ENCODE measurements at places on chromosomes 3 and 15.
A peak's percentile ranks its signal among the peaks of the same experiment; 100 is the strongest.

DNA sequence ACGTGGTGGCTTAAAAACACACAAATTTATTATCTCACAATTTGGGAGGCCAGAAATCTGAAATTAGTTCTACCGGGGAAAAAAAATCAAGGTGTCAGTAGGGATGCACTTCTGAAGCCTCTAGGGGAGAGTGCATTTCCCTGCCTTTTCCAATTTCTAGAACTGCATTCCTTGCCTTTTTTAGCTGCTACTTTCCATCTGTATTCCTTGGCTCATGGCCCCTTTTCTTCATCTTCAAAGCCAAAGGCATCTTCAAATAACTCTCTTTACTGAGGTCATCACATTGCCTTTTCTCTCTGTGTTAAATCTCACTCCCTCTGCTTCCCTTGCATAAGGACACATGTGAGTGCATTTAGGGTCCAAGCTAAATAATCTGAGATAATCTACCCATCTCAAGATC lies 69.5 kb upstream of the NEO1 start:
- no peak for DNase-seq

DNA sequence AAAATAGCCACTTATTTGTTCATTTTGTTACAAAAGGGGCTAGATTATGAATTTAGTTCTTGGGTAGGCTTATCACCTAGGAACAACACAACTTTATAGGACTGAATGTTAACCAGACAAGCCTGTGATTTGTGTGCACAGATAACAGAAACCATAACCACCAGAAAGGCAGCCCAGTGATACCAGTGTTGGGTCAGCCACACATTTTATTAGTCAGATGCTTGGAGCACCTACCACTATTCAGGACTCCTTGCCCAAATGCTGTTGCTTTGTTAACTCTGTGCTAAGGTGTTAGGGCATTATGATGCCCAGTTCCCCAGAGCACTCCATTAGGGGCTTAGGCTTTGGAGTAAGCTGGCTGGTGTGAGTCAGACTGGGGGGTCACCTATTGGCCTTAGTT lies 22.5 kb downstream of the PLCL2 start:
- DNase-seq: no peak

DNA sequence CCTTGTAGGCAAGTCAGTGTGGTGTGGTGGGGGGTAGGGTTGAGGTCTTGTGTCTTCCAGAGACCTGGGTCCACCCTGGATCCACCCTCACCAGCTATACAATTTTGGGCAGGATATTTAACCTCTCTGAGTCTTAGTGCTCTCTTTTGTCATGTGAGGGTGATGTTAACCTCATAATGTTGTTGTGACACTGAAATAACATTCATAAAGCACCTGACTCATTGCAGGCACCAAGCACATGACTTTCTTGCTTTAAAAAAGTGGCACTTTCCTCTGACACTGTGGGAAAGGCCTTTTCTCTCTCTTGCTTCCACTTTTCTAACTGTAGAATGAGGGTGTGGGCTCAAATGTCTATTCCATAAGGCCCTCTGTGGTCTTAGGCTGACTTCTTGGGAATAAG lies 75.5 kb downstream of the SCN10A start:
- no peak for DNase-seq

DNA sequence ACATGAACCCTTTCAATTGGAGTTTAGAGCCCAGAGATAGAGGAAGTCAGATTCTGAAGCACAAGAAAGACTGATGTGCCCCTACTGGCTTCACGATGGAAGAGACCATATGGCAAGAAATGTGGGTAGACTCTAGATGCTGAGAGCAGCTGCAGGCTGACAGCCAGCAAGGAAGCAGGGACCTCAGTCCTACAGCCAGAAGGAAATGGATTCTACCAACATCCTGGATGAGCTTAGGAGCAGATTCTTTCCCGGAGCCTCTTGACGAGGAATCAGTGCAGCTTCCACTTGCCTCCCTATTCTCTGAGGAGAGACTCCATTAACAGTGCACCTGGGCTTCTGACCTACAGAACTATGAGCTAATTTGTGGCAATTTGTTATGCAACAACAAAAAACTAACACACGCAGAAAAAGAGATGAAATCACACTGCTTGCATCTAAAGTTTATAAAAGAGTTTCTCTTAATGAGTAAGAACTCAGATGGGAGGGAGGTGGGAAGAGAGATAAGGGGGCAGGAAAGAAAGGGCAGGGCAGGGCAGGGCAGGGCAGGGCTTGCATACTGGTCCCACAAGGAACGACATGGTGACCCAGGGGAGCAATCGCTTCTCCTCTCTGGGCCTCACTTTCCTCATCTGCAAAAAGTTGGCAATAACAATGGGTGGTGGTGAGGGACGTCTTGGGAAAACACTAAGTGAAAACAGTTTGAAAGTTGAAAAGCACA lies 440.9 kb downstream of the FOXP1 start:
- no peak for DNase-seq

- no peak for DNase-seq
These were observed 34.5 kb downstream of the PTPRG start for GRCh38 chr3:61595826-61596225.

GRCh38 chr3:46566040-46566641 lies at the start of gene LRRC2:
Gene LRRC2, minus strand, starts transcription at chr3:46566302. Its CDS starts 14,711 bp downstream, at chr3:46551591.
- peak; percentile 41 for DNase-seq

DNA sequence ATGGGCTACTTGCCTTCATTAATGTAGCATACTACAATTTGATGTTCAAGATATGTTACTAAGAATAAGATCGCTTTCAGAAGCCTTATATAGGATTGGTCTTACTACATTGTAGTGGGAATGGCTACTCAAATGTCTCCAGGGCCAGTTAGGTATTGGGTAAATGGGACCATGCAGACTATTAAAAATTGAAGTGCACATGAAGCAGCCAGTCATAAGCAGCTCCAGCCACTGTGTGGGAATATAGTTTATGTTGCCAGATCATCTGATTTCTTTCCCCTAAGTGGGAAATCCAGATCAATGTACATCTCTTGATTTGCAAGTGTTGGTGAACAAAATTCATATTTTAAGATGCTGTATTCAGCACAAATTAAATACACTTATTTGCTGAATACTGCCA lies 5.1 kb downstream of the CTNNB1 start:
- no peak for DNase-seq

DNA sequence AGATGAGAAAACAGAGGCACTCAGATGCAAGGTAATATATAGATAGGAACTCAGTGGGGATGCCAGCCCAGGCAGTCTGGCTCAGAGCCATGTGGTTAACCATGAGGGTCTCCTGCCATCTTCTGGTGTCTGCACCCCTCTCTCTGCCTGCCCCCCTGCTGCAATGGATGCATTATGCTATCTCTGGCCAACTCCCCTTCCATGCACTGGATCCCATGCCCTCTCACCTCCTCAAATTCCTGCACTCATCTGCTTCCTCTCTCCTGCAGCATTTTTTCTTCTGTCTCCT lies 163.2 kb downstream of the STT3B start:
- DNase-seq: no peak

GRCh38 chr3:33202711-33203457 lies 15.7 kb downstream of the SUSD5 start:
- DNase-seq: no peak

DNA sequence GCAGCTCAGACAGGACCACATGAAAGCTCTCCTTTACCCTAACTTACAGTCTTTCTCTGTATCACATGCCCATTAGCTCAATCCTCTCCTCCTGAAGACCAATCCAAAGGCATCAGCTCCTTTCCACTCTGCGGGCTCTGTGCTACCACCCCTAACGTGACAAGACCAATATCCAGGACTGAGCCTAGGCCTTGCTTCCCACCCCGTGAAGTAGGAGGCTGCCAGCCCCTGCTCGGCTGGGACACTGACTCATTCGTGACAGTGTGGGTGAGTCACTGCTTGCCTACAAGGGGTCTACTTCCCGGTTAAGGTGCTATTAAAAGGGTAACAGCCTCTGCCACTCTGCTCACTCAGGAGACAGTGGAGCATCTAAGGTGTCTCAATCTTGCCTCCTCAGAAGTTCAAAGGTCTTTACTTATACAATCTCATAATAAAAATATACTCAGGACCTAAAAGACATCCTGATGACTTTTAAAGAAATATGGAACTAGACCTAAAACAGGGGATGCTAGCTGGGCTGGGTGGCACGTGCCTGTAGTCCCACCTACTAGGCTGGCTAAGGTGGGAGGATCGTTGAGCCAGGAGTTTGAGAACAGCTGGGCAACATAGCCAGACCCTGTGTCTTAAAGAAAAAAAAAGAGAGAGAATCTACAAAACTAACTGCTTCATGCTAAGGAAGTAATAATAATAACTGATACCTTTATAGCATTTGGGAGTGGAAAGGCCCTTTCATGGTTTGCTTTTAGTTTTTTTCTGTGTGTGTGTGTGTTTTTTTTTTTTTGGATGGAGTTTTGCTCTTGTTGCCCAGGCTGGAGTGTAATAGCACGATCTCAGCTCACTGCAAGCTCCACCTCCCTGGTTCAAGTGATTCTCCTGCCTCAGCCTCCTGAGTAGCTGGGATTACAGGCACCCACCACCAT lies 55.0 kb downstream of the TMEM44 start:
- peak; percentile 21 for DNase-seq

DNA sequence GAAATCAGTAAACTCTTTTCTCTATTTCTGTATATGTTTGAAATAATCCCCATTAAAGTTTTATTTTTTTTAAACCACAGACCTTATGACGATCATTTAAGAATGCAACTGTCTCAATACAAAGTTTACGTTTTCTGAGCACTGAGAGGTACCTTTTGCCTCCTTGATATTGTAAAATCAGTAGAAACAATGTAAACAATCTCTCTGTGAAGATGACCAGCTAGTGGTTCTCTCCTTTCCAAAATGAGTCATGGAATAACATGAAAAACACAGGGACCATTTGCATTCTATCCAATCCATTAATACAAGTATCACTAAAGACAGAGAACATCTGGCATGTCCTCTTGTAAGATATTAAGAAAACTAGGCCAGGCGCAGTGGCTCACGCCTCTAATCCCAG lies 48.8 kb downstream of the RAD18 start:
- no peak for DNase-seq

DNA sequence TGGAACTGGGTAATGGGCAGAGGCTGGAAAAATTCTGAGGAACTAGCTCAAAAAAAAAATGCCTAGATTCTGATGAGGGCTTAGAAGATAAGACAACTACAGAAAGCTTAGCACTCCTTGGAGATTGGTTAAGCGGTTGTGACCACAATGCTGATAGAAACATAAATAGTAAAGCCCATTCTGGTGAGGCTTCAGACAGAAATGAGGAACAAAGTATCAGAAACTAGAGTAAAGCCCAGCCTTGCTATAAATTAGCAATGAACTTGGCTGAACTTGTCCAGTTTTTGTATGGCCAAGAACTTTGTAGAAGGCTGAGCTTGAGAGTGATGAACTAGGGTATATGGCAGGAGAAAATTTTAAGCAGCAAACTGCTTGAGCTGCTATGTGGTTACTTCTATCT lies 25.4 kb downstream of the GOLGB1 start:
- no peak for DNase-seq

DNA sequence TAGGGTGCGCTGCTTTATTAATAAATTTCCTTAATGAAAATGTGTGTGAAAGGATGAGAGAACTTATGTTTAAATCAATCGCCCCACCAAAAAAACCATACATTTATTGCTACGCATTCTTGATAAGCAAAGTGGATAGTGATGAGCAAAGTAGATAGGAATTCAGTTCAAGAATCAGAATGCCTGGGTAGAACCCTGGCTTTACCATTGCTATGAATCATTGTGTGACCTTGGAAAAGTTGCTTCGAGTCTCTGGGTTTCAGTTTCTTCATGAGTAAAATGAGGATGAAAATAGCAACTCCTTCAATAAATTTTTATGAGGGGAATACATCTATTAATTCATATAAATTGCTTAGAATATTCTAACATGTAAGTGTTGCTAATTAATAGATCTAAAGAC lies 2.6 kb upstream of the ALCAM start:
- DNase-seq: no peak

DNA sequence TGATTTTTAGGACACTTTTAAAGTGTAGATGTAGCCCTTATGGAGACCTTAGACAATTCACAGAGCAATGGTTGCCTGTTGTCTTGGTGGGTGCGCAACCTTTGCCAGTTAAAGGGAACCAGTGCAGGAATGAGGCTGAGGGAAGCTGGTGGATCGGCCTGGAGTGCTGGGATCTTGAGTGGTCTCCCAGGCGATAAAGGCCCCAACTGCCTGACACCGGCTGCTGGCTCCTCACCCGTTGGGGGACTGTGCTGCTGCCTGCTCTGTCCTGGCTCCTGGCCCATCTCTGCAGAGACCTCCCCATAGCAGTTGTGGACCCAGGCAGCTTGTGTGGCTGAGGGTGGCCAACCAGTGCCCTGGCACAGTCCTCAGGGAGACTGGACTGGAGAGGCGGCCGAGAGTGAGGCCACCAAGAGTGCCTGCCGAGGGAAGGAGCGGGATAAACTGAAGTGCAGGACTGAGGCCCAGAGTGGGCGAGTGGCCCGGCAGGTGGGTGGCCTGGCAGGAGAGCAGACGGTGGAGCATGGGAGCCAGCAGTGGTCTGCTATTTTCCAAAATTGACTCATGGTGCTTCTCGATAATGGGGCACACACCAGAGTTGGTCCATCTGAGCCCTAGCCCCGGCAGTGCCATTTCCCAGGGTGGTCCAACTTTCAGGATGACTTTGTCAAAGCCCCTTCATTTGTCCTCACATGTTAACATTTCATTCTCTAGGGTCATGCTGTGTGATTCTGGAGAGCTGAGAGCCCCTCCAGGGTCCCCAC lies 2.1 kb downstream of the ALDH1A3 start:
- no peak for DNase-seq

GRCh38 chr3:113514265-113514769 lies 639 bp downstream of the SPICE1 start:
- DNase-seq: no peak

DNA sequence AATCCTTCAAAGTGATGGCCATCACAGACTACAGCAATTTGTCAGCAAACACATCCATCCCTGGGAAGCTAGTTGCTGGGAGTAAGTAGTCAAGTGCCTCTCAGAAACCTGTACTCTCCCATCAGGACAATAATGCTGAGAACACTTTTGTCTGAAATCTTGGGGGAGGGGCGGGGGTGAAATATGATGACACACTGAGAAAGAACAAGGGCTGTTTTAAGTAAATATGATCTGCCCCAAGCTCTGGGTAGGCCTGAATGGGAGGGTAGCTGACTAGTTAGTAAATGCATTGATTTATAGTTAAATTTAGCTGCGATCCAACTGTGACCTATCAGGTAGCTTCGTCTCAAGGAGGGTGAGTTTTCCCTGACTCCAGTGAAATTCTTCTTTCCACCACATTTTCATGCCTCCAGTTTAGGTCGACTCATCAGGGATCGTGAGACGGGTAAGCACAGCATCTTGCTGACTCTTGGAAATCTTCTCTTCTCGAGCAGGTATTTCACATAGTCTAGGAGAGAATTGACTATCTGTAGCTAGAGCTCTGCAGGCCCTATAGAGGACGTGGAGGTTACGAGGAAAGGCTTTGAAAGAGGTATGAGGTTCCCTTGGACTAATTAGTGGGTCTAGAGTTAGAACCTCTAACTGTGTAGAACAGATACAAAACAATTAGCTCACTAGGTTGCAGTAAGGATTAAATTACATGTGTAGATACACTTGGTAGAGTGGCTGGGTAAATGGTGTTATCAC lies 213.4 kb upstream of the SLC2A2 start:
- DNase-seq: no peak

- DNase-seq: no peak
These were observed 26.4 kb upstream of the CORO2B start for GRCh38 chr15:68552344-68552743.

GRCh38 chr15:91469632-91470567 lies 369.8 kb downstream of the SV2B start:
- peak; percentile 49 for DNase-seq
